ENCODE measurements at places on chromosomes 4 and X.

DNA sequence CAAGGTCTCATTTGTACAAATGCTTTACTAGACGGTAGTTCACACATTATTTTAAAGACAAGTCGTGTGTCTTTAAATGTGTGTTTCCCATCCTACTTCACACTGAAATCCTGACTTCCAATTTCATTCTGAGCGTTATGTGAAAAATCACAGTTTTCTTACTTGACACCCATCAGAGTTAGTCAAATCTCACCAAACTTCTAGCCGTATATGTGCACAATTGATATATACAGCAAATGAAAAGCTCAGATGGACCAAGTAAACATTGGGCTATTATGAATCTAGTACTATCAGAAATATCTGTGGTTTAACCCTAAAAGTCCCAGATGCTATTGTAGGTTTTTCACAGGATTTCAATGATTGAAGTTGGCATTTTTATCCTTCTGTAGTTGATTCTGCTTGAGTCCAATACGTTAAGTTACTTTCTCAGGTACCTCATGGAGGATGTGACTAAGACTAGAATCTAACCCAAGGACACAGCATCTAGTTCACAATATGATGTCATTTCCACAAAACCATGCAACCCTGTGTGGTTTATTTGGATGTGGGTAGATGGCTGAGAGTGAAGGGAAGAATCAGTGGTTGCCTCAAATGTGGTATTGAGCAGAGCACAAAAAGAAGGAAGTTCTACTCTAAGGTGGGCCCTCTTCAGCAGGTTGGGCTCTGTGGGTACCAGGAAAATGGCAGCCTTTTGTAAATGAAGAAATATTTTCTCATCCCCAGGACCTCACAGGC, 22.1 kb upstream of the TRIM60 start:
- no peak for DNase-seq

GRCh38 chrX:45747905-45748304, 547.2 kb upstream of the DIPK2B start:
- DNase-seq, result no peak

DNA sequence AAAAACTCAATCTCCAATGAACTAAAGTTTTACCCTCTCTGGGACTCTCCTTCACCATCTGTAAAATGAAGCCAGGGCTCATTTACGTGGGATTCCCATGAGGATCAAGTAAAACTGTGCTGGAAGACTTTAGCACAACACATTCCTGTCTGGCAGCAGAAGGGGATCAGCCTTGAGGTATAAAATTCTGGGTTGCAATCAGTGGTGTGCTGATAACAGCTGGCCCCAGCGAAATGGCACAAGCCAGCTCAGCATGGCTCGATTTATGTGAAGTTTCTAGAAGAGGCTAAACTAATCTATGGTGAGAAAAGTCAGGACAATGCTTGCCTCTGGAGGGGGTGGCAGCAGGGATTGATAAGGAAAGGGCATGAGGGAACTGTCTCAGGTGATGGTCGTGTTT, 28.4 kb downstream of the ZNF630 start:
- no peak for DNase-seq

- DNase-seq, result no peak
Measured at GRCh38 chr4:134024251-134024650, 177.3 kb downstream of the PABPC4L start.

DNA sequence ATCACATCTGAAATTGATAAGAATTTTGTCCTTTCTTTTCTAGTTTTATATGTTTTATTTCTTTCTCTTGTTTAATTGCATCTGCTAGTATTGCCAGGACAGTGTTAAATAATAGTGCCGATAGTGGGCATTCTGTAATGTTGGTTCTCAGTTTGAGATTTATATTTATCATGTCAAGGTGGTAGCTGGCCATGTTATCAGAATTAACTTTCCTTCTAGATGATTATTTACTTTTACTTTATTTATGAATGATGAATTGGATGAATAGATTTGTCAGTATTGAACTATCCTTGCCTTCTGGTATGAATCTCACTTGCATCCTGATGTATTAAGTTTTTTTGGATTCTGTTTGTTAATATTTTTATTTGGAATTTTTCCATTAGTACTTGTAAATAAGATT, 42.7 kb downstream of the METAP1 start:
- no peak for DNase-seq

DNA sequence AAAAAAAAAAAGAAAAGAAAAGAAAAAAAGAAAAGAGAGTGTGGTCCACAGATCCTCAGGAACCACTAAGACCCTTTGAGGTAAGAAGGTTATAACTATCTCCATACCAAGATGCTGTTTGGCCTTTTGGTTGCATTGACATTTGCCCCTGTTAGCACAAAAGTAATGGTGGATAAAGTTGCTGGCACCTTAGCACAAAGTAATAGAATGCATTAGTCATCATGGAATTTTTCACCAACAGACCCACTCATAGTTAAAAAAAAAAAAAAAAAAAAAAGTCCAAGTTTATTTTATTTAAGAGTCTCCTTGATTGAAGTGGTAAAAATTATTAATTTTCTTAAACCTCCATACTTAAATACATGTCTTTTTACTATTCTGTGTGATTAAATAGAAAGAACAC, 78.4 kb upstream of the RBPJ start:
- DNase-seq, result no peak

DNA sequence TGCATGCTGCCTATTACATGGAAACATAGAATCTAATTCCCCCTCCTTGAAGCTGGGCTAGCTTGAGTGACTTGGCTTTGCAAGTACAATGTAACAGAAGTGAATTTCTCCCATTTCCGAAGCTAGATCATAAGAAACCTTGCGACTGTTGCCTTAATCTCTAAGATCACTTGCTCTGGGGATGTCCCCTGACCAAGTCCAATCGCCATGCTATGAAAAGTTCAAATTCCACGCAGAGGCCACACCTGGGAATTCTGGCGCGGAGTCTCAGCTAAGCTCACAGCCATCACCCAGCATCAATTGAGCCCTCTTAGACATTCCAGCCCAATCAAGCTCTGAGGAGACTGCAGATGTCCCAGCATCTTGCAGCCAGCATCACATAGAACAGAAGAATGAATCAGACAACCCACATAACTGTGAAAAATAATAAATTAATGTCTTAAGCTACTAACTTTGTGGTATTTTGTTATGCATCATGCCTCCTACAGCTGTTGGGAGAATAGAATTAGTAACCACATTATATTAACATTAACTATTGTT, 27.0 kb downstream of the GPM6A start:
- no peak for DNase-seq

DNA sequence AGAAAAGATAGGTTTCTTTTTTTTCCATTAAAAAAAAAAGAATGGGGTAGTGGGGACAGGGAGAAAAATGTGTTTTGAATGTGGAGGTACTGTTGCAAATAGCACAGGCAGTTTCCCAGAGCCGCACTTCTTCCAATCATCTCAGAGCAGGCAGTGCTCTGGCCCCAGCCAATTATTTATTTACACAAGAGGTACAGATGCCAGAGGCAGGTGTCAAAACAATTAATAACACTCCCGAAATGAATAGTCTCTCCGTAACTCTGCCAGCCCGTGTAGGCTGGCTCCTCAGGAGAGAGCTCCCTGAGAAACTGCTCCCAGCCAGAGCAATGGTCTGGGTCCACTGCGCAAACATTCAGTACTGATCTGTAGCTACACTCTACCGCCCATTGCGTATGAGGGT, 130.8 kb upstream of the IL1RAPL2 start:
- no peak for DNase-seq

DNA sequence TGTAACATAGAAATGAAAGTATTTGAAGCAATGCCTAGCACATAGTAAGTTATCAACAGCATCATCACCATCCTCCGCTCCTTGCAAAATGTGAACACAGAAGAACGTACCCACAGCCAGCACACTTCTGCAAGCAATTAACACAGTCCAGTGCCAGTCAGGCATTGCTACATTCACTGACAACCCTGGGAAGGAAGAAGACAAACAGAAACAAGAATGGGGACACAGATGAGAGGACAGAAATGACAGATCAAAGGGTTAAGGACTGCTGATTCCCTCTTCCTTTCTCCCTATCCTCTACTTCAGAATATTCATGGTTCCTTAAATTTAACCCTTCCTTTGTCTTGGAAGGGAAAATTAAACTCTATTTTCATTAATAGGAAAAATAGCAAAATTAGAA, 53.1 kb downstream of the CHM start:
- DNase-seq, result no peak

DNA sequence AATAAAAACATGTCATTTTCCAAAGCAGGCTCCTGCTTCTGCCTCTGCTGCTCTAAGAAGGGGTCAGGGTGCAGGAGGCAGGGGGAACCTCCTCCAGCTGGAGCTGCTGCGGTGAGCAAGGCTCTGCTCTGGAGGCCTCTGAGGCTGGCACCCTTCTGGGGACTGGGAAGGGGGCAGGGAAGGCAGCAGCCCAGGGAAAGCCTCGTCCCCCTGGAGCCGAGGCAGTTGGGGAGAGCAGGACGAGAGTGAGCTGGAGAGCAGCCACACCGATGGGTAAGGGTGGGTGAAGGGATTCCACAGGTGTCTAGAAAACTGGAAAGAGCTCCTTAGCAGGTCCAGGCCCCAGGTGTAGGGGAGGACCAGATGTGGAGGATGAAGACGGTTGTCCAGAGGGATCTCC, 2.0 kb upstream of the CTAG2 start:
- no peak for DNase-seq

All from activated effector memory CD4-positive, alpha-beta T cell treated with Interleukin-2 at 50 U/mL for 16 hours (primary cell).